ENCODE measurements at places on chromosomes 6 and 20.

DNA sequence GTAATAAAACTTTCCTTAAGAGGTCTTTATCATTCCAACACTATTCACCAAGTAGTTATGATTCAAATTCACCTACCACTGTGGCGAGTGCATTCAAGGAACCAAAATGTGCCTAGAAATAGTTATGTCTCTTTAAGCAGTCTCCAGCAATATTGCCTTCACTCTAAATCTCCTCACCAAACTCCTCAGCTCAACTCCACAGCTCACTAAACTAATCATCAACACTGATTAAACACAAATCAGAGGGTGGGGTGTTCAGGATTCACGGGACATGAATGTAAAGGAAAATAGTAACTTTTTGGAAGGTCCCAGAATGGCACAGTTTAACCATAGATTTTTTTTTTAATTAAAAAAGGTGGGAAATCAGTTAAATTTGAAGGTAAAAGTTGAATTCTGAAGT, 70.5 kb upstream of the THEMIS start:
- DNase-seq: no peak

- no peak for DNase-seq
Measured at GRCh38 chr6:42158631-42159030, 14.5 kb upstream of the GUCA1A start.

- DNase-seq: no peak
Measured at GRCh38 chr20:53664121-53664520, 70.5 kb upstream of the ZNF217 start.

DNA sequence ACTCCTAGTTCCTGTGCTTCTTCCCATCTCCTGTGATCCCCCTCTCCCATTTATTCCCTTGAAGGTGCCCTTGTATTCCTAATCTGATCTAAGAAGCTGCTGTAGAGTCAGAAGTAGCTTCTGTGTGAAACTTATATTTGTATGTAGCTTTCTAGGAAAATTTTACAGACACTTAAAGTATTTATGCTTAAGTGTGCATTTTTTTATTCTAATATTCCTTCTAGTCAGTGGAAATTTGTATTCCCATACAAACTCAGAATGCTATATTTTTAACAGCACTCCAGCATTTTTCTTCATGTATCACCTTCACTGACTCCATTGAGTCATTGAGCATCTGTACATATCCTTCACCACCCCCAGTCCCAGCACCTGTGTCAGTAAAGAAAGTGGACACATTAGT, 12.7 kb downstream of the ZKSCAN8 start:
- DNase-seq: no peak

GRCh38 chr6:18692929-18693685, 306.0 kb downstream of the RNF144B start:
- no peak for DNase-seq

DNA sequence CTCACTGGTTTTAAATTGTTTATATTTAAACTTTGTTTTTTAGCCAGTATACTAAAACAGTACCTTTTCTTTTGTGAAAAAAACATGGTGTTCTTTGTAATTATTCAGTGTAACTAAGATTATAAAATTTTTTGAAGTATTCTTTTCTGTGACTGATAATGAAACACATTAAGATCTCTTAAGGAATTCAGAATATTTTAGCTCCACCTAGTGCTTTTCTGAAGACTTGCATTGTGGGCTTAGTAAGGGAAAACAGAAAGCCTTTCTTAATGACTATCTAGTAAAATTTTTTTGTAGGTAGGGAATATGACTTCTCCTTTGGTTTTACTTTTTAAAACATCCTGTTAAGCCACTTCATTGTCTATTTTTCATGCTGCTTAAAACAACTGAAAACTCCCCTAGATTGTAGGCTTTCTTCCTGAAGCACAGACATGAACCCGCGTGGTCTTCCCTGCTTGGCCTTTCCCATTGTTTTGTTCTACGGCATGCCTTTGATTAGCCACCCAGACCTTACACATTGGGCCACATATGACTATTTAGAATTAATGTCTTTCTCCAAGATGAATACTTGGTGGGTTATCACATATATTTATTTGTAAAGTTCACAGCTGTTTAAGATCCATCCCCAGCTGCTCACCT, 72.1 kb downstream of the AFDN start:
- DNase-seq: no peak

DNA sequence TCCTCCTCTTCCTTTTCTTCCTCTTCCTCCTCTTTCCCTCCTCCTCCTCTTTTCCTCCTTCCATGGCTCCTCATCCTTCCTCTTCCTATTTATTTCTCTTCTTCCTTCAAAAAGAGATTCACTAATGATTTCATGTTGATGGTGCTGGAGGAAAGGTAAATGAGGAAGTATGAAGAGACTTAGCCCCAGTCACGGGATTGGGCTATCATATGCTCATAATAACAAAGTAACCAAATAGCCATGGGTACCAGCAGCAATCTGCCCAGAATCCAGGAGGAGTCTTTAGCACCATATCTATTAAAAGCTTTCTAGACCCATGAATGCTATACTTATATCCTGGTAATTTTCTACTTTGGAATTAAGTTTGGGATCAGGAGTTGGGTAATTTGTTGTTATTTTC, 910.9 kb upstream of the MAP3K7 start:
- DNase-seq: no peak

DNA sequence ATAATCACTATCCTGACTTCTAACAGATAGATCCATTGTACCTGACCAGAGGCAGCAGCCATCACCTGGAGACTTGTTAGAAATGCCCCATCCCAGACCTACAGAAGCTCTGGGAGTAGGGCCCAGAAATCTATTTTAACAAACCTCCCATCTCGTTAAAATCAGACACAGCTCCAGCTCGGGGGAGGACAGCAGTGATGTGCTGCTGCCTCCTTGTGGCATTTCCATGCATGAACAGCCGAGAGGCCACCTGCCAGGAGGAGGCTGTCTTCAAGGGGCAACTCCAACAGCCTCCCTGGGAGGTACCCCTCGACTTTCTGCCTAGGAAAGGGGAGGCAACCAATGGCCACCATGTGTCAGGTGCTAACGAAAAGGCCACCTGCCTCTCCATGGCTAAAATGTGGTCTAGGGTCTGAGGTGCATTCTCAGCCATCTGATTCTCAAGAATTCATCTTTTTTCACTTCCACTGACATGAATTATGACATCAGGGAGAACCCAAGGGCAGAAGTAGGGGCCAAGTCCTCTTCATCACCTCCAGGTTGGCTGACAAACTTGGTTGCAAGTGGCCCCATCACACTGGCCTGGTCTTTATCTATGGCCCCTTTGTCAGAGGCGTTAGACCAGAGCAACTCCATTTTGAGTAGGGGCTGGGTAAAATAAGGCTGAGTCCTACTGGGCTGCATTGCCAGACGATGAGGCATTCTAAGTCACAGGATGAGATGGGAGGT, 12.2 kb upstream of the KCNK15 start:
- DNase-seq: peak; percentile 45

- DNase-seq: no peak
Measured at GRCh38 chr20:2195614-2196013, 94.0 kb downstream of the STK35 start.

DNA sequence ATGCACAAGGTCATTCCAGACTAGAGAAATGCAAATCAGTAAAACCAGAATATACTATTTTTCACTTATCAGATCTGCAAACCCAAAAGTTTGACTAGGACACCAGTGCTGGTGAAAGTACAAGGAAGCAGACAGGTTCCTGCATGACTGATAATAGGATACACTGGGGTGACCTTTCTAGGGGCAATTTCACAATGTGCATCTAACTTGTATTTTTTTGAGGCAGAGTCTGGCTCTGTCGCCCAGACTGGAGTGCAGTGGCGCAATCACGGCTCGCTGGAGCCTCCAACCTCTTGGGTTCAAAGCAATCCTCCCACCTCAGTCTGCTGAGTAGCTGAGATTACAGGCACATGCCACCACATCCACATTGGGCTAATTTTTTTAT, 11.4 kb downstream of the COMMD7 start:
- DNase-seq: no peak

DNA sequence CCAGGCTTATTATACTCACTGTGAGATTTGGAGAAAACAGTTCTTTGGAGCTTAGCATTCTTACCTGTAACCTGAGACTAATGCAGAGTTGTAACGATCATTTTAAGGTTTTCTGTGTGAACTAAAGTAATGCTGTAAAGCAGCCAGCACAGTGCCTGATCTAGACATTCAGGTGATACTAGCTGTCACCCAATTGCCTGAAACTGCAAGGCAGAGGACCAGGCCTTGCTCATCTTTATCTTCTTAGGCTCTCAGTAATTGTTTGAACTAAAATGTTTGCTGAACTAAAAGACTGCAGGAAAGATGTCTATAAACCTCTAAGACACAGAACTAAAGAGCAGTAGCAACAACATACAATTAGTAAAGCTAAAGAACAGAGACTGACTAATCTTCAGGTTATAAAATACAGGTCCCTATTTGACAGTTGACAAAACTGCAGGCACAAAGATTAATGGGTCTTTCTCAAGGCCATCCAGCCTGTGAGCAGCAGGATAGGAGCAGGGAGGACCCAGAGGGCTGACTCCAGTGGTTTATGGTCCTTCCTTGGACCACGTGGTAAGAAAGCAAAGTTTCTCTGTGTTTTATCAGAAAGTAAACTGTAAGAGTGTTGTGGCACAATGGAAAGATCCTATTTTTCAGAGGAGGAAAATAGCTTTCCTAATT, 31.4 kb downstream of the SMLR1 start:
- no peak for DNase-seq

- DNase-seq: no peak
Measured at GRCh38 chr6:140209775-140210174, 835.3 kb upstream of the CITED2 start.

DNA sequence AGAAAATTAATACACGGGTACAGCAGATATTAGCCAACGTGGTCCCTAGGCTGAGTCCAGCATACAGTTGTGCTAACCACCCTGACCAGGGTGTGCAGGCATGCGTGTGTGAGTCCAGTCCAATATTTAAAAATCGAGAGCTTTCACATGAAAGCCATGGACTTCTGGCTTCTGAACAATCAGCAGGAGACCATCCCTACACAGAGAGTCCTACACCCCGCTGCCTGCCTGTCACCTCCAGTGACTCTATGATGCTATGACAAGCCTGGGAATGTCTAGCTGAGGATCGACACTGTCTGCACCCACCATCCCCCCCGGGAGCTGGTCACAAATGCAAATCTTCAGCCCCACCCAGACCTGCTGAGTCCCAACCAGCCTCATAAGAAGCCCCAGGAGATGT, 7.9 kb downstream of the ACSS1 start:
- DNase-seq: no peak

GRCh38 chr6:81755551-81755950, 3.1 kb upstream of the TENT5A start:
- DNase-seq: no peak

GRCh38 chr20:50819349-50819748, 24.5 kb downstream of the BCAS4 start:
- no peak for DNase-seq

- no peak for DNase-seq
Measured at GRCh38 chr6:2986722-2987221, 12.9 kb upstream of the NQO2 start.

GRCh38 chr6:112366695-112367553, 19.8 kb downstream of the RFPL4B start:
- no peak for DNase-seq

GRCh38 chr20:32943490-32944052, 60.7 kb downstream of the SUN5 start:
- DNase-seq: no peak

GRCh38 chr20:39190666-39191570, 228.8 kb downstream of the DHX35 start:
- DNase-seq: no peak

GRCh38 chr6:166608774-166609173, 18.3 kb downstream of the RPS6KA2 start:
- no peak for DNase-seq

DNA sequence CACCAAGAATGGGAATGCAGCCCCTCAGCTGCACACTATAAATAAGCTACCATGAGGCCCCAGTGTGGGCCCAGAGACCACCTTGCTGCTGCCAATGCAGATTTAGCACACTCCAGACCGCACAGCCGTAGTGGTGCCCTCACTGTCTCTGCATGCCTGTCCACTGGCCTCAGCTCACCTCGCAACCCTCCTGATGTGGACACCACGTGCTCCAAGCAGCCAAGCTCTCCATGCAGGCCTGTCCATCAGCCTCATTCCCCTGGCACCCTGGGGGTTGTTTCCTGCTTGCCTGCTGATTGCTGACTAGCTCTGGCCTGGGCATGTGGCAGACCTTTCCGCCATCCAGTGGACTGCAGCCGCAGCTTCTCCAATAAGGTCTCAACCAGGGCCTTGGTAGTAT, 36.2 kb downstream of the ZBTB9 start:
- no peak for DNase-seq

- DNase-seq: no peak
Measured at GRCh38 chr20:4435671-4436455, 285.8 kb upstream of the PRND start.

- no peak for DNase-seq
Measured at GRCh38 chr20:61954276-61955021, 111.2 kb downstream of the TAF4 start.

- DNase-seq: no peak
Measured at GRCh38 chr20:51579137-51579536, 36.6 kb upstream of the NFATC2 start.

- no peak for DNase-seq
Measured at GRCh38 chr6:149694921-149695320, 23.0 kb downstream of the LATS1 start.

GRCh38 chr20:47501116-47501481, 588 bp upstream of the NCOA3 start:
- no peak for DNase-seq

GRCh38 chr6:157298216-157298724, 25.0 kb downstream of the TMEM242 start:
- DNase-seq: no peak

DNA sequence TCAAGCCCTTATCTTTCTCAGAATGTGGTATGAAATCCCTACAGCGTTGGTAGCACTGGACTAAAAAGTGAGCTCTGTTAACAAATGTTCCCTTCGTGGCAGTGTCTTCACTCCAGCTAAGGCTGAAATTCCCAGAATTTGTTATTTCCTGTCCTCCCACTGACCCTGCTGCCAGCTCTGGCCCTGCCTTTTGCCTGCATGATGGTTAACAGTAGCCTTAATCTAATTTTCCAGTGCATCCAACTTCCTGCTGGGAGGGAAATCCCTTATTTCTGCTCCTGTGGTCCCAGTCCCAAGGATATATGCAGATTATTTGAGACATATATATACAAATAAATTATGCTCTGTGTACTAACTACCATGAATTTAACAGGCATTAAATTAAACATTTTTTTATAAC, 157.2 kb upstream of the CARMIL1 start:
- no peak for DNase-seq

- DNase-seq: no peak
Measured at GRCh38 chr20:53657279-53657678, 63.6 kb upstream of the ZNF217 start.

- no peak for DNase-seq
Measured at GRCh38 chr20:10984913-10985312, 311.1 kb upstream of the JAG1 start.

DNA sequence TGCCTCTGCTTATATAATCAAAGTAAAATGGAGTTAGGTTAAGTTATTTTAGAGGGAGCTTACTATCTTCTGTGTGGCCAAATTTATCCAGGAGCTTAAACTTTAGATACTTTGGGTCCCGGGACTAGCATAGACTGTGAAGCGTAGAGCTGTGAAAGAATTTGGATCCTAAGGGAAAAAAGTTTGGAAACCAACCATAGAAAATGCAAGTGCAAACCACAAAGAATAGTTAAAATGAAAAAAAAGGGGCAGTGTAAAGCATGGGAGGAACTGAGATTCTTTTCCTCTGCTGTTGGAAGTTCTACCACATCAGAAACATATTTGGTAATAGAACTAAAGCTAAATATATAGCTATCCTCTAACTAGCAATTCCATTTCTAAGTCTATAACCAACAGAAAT, 232.2 kb upstream of the FLRT3 start:
- no peak for DNase-seq

- no peak for DNase-seq
Measured at GRCh38 chr6:4356899-4357659, 221.7 kb upstream of the ECI2 start.

Data from activated CD4-positive, alpha-beta T cell treated with anti-CD3 and anti-CD28 coated beads for 4 hours (primary cell).